Right renal pelvis (tissue), 4 donors: ENCODE measurements at places on chromosomes 4 and X. TPM values are rescaled to one million over a fixed set of nuclear protein-coding genes. Genes with fewer than 3 reads are reported as not detected.

The C4orf36 gene
- polyA plus RNA-seq = 2.3 TPM

GRCh38 chr4:76306882-76307659 lies 538 bp downstream of the STBD1 start:
- no peak for DNase-seq

- DNase-seq = no peak
Observed at GRCh38 chrX:69793260-69793935, 177.5 kb downstream of the EDA start.

- no peak for DNase-seq
Observed at GRCh38 chr4:82777857-82778525, 20.6 kb downstream of the SCD5 start.

DNA sequence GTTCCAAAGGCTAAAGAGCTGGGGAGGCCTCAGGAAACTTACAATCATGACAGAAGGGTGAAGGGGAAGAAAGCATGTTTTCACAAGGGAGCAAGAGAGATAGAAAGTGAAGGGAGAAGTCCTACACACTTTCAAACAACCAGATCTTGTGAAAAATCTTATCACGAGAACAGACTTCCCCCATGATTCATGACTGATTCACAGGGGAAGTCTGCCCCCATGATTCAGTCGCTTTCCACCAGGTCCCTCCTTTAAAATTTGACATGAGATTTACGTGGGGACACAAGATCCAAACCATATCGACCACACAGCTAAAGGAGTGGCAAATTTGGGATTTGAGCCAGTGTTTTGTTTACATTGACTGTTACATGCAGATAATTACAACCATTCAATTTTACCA lies 971.1 kb upstream of the HS3ST1 start:
- DNase-seq = no peak

DNA sequence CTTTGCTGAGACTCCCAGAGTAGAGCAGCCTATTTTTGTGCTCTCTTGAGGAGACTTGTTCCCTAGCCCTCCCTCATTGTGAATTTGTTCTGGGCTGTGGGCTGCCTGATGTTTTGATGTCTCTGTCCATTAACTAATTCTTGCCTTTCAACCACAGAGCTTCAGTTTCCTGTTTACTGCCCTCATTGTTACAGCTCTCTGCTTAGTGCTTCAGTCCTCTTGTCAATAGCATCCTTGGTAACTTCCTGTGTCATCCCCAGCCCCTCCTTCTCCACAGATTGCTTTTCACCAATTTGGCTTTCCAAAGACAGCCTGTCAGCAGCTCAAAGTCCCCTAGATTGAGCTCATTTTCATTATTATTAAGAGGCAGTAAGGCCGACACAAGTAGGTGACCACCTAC lies 69.9 kb downstream of the COX7B2 start:
- DNase-seq = no peak
